ENCODE measurements at places on chromosomes 2 and 18.

GRCh38 chr2:241989074-241989473 is 119.5 kb downstream of the RTP5 start:
- DNase-seq = no peak

- no peak for DNase-seq
Measured at GRCh38 chr2:132668987-132669907, 758 bp downstream of the LYPD1 start.

GRCh38 chr2:11129598-11130449 is 25.4 kb upstream of the SLC66A3 start:
- DNase-seq = no peak

DNA sequence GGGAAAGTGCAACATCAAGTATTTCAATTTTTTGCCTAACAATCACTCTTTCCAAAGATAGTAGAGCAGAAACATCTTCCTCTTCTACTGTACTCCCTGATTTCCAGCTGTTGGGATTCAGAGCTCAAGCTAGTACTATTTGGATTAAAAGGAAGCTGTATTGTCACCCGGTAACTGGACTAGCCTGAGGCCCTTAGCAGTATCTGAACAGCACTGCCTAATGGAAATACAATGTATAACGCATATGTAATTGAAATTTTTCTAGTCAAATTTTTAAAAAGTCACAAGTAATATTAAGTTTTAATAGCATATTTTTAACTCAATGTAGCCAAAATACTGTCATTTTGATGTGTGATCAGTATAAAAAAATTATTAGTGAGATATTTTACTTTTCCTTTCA is 86.2 kb downstream of the COX7A2L start:
- no peak for DNase-seq

DNA sequence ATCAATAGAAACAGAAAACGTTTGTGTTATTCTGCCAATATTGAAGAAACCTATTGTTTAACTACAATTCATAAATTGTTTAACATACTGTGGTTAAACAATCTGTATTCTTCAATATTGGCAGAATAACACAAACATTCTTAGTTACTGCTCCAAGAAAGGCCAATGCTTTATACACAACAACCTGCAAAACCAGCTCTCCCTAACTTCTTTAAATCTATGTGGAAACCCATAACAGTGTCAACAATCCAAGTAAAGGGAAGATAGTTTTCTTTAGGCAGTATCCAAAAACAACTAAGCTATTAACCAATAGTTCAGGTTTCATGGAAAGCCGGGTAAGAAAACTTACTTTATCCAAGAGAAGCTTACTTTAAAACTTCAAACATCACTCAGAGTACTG is 6.2 kb upstream of the RBM45 start:
- no peak for DNase-seq

DNA sequence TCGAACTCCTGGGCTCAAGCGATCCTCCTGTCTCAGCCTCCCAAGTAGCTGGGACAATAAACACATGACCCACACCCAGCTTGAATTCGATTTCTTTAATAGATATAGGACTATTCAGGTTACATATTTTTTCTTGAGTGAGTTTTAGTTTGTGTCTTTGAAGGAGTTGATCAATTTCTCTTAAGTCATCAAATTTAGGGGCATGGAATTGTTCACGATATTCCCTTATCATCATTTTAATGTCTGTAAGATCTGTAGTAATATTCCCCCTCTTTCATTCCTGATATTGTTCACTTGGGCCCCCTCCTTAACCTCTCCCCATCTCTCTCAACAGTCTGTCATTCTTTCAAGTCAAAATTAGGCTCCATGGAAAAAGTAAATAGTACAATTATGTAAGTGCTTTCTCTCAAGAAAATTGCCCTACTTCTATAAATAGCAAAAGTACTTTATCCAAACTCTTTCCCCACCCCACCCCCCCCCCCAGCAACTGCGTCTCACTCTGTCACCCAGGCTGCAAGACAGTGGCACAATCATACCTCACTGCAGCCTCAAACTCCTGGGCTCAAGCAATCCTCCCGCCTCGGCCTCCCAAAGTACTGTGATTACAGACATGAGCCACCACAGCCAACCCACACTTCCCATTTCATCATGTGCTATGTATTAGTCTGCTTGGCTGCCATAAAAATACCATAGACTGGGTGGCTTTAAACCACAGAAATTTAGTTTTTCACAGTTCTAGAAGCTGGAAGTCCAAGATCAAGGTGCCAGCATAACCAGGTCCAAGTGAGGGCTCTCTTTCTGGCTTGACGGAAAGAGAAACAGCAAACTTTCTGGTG is 20.1 kb downstream of the WDR33 start:
- no peak for DNase-seq

GRCh38 chr2:113965644-113966043 is 75.8 kb downstream of the ACTR3 start:
- DNase-seq = peak; percentile 28

- DNase-seq = no peak
Measured at GRCh38 chr2:231300722-231301076, 94.8 kb upstream of the B3GNT7 start.

- DNase-seq = no peak
Measured at GRCh38 chr2:235951982-235952381, 216.2 kb downstream of the GBX2 start.

GRCh38 chr2:39470580-39470979 is 33.5 kb upstream of the MAP4K3 start:
- no peak for DNase-seq

- peak; percentile 18 for DNase-seq
Measured at GRCh38 chr18:21997207-21998143, 171.9 kb upstream of the GATA6 start.

DNA sequence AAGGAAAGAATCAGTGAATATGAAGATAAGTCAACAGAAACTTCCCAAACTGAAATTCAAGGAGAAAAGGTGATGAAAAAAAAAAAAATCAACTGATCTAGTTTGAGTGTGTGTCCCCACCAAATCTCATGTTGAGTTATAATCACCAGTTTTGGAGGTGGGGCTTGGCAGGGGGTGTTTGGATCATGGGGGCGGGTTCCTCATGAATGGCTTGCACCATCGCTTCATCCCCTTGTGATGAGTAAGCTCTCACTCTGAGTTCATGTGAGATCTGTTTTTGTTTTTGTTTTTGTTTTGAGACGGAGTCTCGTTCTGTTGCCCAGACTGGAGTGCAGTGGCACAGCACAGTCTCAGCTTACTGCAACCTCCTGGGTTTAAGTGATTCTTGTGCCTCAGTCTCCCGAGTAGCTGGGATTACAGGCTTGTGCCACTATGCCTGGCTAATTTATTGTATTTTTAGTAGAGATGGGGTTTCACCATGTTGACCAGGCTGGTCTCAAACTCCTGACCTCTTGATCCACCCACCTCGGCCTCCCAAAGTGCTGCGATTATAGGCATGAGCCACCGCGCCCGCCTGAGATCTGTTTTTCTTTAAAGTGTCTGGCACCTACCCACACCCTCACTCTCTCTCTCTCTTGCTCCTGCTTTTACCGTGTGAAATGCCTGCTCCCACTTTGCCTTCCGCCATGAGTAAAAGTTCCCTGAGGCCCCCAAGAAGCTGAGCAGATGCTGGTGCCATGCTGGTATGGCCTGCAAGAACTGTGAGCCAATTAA is 4.0 kb upstream of the SLC66A2 start:
- no peak for DNase-seq

DNA sequence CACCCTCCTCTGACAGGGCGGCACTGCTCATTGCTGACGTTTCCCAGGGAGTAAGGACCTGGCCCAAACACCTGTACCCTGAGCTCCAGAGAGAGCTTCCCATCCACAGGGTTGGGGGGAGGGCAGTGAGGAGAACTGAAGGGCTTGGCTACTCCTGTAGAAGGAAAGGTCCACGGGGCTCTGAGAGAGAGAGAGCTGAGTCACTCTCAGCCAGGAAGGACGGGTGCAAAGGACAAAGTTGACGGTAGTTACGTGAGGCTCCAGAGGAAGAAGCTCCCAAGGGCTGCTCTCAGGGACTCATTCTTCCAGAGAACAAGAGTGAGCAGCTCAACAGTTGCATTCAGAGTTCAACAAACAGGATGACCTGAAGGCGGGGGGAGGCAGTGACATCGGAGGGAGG is 852.5 kb downstream of the GALR1 start:
- DNase-seq = no peak

GRCh38 chr2:44605511-44605910 is 243.8 kb downstream of the CAMKMT start:
- DNase-seq = no peak

Measured in hematopoietic multipotent progenitor cell treated with erythropoietin and hydrocortisone succinate and interleukin-3 and kit ligand, for 17 days (in vitro differentiated cells).